WERI-Rb-1 (cell line): ENCODE measurements at places on chromosomes 1 and 21.

DNA sequence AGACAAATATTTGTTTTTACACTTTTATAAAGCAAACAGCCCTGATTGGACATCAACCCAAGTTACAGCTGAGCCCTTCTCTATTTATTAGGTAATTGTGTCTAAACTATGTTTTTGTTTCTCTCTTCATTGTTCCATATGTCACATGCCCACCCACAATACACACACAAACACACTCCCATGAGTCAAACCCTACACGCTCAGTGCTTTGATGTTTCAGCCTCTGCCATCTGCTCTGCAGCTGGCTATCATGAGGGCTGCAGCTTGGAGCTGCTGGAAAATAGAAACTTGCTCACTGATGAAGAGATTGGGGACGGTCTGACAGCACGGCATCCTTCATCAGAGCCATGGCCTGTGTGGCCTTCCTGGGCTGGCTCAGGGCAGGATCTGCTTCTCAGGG is 41.7 kb downstream of the PSMG1 start:
- DNase-seq = no peak

DNA sequence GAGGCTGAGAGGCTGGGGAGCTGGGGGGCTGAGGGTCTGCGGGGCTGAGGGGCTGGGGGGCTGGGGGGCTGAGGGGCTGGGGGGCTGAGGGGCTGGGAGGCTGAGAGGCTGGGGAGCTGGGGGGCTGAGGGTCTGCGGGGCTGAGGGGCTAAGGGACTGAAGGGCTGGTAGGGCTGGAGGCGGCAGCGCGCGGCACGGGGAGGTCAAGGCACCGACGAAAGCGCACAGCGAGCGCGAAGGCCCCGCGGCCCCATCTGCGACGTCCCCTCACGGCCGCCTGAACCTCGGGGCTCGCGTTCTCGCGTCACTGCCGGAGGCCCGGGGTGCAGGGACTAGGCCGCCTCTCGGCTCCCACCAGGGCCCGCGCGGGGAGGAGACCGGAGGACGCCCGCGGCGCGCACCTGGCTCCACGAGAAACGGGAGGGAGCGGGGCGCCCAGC is 356 bp downstream of the INTS11 start:
- no peak for DNase-seq

GRCh38 chr1:91402023-91402422 is 2.6 kb downstream of the HFM1 start:
- DNase-seq = no peak

GRCh38 chr1:193415256-193415655 is 228.8 kb upstream of the B3GALT2 start:
- no peak for DNase-seq

GRCh38 chr1:171652234-171652822 is at the start of gene MYOC:
TSS of gene MYOC (minus strand) at chr1:171652688. CDS start at chr1:171652611, 77 bp downstream.
- DNase-seq = no peak

DNA sequence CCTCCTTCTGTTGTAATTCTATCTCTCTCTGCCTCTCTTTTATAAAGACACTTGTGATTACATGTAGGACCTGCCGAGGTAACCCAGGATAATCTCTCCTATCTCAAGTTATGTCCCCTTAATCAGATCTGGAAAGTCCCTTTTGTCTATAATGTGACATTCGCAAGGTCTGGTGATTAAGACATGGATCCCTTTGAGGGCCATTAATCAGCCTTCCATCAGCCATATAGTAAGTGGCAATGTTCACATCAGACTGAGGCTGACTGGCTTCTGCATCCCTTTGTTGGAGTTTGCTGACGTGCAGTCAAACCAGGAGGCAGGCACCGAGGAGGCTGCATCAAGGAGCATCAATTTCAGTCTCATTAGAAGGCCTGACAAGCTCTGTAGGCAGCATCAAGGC is 209.6 kb downstream of the BACH1 start:
- peak; percentile 74 for DNase-seq

- peak; percentile 39 for DNase-seq
These were observed 88.5 kb downstream of the PTPRU start for GRCh38 chr1:29324771-29325351.

- no peak for DNase-seq
These were observed 32.7 kb upstream of the RAB4A start for GRCh38 chr1:229238231-229238630.

GRCh38 chr1:22850281-22850680 is 122.4 kb downstream of the LACTBL1 start:
- DNase-seq = no peak

- DNase-seq = no peak
These were observed 145.8 kb upstream of the ERRFI1 start for GRCh38 chr1:8171751-8172464.

- peak; percentile 87 for DNase-seq
These were observed 123.5 kb upstream of the HOOK1 start for GRCh38 chr1:59691261-59691660.

DNA sequence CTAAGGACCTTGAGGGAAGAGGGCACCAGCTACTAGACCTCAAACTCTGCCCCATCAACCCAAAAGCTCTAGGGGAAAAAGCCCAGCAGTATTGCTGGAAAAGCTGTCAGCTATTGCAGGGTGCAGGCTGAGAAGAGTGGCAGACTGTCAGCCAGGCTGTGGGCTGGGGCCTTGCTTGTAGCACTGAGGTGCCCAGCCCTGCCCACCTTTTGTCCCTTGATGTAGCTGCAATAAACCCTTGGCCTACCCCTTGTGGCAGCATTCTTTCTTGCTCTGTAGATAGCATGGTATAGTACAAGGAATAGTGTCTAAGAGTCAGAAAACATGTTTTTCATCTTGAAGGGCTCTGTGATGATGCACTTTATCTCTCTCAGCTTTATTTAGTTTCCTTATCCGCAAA is 39.4 kb downstream of the CDC14A start:
- no peak for DNase-seq

- no peak for DNase-seq
These were observed 2.1 kb downstream of the EXTL2 start for GRCh38 chr1:100892554-100892953.

DNA sequence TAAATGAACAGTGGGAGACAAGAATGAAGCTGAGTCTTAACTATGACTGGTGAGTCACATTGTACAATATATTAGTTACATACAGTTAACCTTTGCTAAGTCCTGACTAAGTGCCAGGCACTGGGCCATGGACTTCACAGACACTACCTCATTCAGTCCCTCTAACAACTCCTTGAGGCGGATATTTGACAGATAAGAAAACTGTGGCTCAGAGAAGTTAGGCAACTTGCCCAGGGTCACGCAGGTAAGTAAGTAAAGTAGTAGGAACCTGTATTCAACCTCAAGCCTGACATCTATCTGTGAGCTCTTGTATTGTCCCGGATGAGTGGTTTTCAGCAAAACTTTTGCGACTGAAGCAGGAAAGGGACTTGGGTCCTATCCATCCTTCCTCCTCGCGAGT is 62.1 kb downstream of the GNG12 start:
- DNase-seq = no peak

DNA sequence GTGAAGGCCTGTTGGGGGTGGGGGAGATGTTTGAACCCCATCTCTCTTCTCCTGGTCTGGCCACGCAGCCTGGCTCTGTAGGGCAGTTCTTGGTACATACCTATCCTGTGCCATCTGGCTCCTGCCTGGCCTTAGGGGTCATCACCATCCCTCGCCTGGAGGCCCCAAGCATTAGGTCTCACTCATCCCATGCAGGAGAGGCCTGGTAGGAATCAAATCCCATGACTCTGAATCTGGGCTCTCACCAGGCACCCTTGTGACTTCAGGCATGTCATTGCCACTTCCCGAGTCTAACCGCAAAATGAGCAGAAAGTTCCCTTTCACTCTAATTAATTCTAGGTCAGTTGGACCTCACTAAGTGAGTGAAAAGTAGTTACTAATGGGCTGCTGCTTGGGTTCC is 37.2 kb downstream of the ETNK2 start:
- no peak for DNase-seq

DNA sequence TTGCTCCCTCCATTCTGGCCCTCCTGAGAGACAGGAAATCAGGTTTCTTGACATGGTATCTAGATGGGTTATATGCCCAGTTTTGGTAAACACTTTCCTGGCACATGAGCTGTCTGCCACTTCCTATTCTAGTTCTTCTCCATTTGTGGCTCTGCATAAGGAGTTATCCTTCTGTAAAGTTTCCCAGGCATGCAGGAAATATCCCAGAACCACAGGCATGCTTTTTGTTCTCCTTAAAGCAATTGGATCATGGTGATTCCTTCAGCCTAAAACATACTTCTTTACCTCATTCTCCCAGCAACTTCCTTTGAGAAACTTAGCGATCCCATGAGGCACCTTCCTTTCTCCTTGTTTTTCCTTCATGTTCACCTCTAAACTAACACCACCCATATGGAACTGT is 199.8 kb downstream of the CRB1 start:
- no peak for DNase-seq

GRCh38 chr1:87437663-87438295 is 109.1 kb downstream of the LMO4 start:
- no peak for DNase-seq

DNA sequence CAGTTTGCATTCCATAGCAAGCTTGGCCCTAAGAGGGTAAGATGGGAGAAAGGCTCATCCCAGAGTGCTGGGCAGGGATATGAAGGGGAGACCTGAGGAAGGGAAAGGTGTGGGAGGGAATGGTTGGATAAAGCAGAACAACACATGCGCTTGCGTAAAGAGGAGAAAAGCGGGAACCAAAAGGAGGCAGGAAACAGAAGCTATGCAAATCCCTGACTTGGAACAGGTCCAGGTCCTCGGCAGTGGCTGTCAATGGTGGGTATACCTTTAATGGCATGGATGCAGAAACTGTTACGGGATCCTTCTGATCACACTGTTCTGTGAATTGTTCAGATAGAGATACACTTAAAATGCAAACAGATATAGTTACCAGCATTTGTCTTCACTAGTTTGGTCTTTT is 455.6 kb downstream of the SIPA1L2 start:
- DNase-seq = no peak

- no peak for DNase-seq
These were observed 5.2 kb downstream of the RCC1 start for GRCh38 chr1:28510970-28511440.

GRCh38 chr1:185291652-185292051 is 25.4 kb downstream of the IVNS1ABP start:
- peak; percentile 53 for DNase-seq

DNA sequence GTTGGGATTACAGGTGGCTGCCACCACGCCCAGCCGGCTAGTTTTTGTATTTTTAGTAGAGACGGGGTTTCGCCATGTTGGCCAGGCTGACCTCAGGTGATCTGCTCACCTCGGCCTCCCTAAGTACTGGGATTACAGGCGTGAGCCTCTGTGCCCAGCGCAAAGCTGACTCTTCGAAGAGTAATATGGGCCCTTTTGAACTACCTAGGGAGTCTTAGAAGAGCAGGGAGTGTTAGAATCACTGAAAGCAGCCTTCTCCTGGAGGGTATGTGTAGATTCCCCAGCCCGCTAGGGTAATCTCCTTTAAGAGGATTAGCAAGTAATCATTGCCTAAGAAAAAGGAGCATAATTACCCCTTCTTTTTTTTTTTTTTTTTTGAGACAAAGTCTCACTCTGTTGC is 6.5 kb upstream of the MAST2 start:
- peak; percentile 94 for DNase-seq

GRCh38 chr1:200428482-200429205 is 18.8 kb upstream of the ZNF281 start:
- no peak for DNase-seq

DNA sequence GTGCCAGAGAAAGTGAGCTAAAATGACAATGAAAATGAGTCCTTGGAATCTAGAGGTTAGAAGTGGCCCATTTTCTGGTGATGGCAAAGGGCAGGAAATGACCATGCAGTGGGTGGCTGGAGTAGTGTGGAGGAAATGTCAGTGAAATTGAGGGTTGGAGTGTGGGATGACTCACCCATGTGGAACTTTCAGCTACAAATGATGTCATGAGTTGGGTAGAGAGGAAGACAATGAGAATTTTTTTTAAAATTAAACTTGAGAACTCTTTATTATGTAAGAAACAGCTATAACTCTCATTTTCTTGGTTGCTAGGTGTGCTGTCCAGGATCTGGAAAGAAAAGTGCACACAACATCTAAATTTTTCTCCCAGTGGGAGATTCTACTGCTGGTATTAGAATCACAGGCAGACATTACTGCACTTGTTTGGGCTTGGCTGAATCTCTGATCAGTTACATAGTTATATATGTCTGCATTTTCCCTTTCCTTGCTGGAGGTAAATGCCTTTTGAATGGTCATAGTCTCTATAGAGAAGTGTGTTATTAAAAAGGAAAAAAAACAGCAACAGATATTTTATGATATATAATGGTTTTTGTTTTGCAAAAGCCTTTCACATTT is 56.8 kb upstream of the GNG12 start:
- DNase-seq = no peak

DNA sequence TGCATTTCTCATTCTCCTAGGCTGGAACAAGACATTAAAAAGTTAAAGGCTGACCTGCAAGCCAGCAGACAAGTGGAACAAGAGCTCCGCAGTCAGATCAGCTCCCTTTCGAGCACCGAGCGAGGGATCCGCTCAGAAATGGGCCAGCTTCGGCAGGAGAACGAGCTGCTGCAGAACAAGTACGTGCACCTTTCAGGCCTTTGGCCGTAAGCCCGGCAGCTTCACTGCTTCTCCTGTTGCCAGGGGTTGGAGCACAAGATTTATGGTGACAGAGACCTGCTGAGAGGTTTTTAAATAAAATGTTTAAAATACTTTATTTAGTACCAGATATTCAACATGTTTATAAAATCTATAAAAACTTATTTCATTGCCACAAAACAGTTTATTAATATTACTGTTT is 53.4 kb downstream of the MACO1 start:
- no peak for DNase-seq

DNA sequence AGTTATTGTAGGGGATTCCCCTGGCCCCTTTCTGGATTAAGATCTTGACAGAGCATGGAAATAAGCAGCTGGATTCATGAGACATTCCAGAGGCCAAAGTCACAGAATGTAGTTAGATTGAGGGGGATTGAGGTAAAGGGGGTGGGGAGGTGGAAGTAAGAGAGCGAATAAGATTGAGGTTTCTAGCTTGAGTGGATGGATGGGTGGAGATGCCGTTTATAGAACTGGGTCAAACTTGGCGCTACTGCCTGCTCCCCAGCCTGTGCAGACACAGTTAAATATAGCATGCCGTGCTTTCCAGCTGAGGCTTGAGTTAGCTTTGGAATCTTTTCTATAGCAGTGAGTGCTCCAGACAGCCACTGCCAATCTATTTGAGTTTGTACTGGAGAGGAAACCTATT is 85.7 kb downstream of the DYRK1A start:
- DNase-seq = no peak

- no peak for DNase-seq
These were observed 98.4 kb upstream of the KAZN start for GRCh38 chr1:14500041-14500440.

DNA sequence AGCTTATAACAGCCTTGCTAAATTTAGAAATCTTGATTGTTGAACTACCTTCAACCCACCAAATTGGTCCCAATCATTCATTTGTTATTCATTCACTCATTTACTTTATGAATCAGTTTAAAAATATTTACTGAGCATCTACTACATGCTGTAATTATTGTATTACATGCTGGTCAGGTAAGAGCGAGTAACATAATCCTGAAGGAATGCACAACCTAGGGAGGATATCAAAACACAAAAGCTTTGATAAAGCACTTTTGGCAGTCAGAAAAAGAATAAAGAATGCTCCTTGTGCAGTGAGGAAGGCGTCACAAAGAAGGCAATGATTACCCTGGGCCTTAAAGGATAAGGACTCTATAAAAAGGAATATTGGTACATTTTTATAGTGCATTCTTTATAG is 518.9 kb upstream of the NR5A2 start:
- DNase-seq = no peak
